ENCODE measurements at places on chromosomes 12 and 14.

GRCh38 chr14:105153739-105154475 is 14.7 kb downstream of the JAG2 start:
- DNase-seq: no peak

GRCh38 chr12:25352083-25352918 is 101.6 kb upstream of the KRAS start:
- no peak for DNase-seq

DNA sequence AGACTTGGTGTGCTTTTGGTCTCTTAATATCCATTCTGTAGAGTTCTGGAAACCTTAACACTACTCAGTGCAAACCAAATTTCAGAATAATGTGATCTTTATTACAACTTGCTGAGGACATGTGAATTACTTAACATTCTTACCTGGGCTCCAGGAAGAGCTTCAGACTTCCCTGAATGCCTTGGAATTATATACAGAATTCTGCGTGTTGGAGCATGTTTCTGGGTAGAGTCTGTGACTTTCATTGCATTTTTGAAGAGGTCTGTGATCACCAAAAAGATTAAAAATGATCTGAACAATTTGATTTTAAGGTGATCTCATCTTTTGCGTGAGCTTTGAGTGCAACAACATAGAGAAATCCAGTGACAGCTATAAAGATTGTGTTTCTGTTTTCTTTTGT is 35.4 kb downstream of the ZDHHC17 start:
- no peak for DNase-seq

GRCh38 chr14:68791902-68792677 is 777 bp downstream of the ZFP36L1 start:
- no peak for DNase-seq

DNA sequence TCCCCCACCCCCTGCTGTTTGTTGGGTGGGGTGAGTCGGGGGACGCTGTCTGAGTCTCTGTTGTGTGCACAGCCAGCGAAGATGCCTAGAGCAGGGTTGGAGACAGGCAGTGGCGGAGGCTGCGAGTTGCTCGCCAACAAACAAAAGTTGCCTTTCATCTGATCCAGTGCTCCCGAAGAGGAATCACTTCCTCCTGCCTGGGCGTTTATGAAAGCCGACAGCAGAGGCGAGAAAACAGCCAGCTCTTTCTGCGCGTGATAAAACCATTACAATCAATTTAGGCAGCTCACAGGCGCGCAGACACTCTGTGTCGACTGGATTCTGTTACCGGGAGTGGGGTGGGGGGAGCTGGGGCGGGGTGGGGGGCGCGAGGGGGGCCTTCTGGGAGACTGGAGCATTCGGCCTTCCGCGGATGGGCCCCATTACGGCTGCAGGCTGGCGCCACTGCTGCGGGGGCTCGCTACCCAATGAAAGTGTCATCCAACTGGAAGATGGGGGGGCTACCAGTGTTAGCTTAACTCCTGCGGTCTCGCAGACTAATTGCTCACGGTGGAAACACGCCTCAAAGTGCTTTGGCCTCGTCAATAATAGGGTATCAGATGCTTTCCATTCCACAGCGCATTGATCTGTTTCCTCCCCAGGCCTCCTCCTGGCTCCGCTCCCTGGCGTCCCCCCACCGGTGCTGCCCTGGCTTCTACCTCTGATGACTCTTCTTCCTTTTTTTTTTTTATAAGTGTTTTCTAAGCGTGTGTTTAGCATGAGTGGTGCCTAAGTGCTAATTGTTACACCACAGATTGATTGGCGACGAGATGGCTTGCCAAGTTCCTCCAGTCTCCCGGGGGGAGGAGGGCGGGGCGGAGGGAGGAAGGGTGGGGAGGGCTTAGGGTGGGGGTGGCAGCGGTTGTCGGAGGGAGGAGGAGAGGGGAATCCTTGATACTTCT is 678.4 kb downstream of the MED13L start:
- no peak for DNase-seq

- no peak for DNase-seq
Observed at GRCh38 chr12:125259178-125259867, 194.1 kb downstream of the AACS start.

GRCh38 chr14:87102811-87103378 is 890.1 kb downstream of the GALC start:
- DNase-seq: no peak

DNA sequence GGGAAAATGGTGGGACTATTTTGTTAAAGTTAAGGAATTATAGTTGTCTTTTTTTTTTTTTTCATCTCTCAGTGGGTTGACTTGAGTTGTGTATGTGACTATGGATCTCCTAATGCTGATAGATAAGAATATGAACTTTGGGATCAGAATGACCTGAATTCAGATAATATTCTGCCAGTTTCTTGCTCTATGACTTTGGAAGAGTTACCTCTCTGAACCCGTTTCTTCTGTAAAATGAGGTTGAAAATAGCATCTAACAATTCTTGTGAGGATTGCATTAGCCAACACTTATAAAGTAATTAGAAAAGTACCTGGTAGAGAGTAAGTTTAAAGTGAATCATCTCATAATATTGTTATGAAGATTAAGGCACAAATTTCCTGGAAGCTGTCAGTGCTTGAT is 18.4 kb downstream of the EID3 start:
- DNase-seq: no peak

DNA sequence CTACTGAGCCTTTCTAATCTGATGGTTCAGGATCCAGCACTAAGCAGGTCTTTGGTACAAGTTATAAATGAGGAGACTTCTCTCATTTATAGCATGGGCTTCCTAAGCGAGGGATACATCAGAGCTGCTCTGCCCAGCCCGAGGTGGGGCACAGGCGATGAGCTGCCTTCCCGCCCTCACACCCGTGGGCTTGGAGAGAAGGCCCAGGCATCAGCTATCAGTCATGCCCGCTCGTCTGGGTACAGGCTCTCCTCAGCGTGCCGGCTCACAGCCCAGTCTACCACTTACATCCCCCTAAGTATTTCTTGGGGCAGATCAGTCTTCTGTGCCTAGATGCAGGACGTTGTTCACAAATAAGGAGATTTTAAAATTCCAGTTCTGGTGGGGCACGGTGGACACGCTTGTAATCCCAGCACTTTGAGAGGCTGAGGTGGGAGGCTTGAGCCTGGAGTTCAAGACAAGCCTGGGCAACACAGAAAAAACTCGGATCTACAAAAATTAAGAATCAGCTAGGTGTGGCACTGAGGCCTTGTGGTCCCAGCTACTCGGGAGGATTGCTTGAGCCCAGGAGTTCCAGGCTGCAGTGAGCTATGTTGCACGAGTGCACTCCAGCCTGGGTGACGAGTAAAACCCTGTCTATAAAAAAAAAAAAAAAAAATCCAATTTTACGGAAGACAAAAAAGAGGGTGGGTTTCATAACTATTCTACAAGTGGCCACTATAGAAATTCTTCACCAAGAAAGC is 57.0 kb downstream of the CCDC88C start:
- no peak for DNase-seq

GRCh38 chr14:105876829-105877228 is 350.4 kb downstream of the TMEM121 start:
- DNase-seq: no peak

DNA sequence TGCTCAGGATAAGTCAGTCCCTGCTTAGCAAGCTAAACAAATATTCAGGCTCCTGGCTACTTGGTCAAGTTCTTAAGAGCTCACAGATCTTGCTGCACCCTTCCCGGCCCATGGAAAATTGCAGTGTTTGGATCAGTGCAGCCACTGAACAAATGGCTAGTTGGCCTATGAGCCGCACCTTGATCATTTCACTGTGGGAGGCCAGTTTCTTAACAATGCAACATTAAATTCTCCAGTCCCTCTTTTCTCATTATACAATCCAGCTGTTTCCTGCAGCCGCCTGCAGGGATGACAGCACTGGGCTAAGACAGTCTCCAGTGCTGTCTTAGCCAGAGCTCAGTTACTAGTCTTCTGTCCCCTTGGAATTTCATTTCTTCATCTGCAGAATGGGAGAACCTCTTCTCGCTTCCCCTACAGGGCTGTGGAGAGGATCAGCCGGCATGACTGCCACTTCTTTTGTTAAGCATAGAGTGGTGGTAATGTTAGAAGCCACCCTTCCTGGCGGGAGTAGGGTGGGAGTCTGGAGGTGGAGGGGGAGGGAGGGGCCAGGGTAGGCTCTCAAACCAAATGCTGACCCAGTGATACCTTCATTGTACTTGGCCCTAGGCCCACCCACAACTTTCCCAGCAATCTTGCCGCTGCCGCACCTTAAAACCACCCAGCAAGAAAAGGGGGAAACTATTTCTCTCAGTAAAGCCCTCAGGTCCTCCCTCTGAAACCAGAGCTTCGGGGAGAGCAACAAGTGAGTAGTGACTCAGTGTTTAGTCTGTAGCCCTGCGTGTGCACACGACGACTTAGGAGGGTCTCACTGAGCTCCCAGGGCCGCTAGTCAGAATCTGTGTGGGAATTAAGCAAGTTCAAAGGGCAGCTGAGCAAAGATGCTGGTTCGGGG is 145.7 kb downstream of the NUAK1 start:
- DNase-seq: no peak

GRCh38 chr14:80054020-80054419 is 157.3 kb downstream of the DIO2 start:
- DNase-seq: no peak

DNA sequence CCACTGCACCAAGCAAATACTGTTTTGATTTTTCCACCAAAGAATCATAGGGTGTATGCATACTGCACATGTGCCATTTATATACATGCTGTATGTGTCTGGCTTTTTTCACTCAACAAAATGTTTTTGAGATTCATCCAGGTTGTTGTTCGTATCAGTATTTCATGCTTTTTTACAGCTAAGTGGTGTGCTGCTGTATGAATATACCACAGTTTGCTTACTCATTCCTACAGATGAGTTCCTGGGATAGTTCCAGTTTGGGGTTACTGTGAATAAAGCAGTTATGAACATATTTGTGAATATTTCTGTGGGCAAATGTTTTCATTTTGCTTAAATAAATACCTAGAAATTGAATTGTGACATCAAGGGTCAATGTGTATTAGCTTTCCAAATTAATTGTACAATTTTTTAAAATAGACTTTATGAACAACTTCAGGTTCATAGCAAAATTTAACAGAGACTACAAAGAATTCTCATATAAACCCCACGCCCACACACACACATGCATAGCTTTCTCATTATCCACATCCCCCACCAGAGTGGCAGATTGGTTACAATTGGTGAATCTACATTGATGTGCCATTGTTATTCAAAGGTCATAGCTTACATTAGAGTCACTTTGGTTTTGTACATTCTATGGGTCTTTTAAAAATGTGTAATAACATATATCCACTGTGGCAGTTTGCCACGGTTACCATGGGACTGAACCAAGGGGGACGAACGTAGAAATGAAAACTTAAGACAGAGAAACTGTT is 6.9 kb upstream of the KRT6A start:
- DNase-seq: no peak

- DNase-seq: no peak
Observed at GRCh38 chr12:119412306-119412705, 77.8 kb downstream of the CCDC60 start.

DNA sequence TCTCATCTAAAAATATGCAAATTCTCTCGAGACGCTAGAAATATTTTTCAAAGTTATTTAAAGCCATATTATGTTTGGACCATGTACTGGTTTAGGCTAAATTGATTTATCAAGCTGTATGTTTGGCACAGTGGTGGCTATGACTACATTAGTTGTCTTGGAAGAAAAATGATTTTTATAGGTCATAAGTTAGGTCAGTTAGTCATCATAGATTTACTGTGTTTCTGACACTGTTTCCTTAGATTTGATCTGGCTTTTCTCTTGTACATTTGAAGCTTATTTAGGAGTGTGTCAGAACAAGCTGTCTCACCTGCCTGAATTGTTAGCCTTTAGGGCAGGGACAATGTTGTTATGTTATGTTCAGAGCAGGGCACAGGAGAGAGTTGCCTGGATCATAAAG is 161.1 kb upstream of the FBXO33 start:
- no peak for DNase-seq

- no peak for DNase-seq
Observed at GRCh38 chr12:91367234-91367849, 184.7 kb upstream of the DCN start.

- no peak for DNase-seq
Observed at GRCh38 chr14:99023371-99023770, 248.6 kb downstream of the BCL11B start.

DNA sequence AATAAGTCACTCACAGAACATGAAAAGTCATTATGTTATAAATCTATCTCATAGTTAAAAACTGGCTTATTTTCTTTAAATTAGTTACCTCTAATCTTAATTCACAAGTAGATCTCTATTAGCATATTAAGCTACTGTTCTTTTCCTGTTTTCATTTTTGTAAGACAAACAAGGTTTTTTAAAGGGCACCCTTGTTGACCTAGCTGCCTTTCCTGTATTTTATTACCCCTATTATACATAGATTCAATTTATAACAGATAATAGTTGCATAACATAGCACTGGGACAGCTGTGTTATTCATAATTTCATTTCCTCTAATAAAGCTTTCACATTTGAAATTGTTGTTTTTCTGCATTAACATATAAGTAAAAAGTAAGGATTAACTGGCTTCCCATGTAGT is 1500.7 kb upstream of the FLRT2 start:
- DNase-seq: no peak

- no peak for DNase-seq
Observed at GRCh38 chr12:18470251-18470650, 208.9 kb downstream of the PIK3C2G start.

DNA sequence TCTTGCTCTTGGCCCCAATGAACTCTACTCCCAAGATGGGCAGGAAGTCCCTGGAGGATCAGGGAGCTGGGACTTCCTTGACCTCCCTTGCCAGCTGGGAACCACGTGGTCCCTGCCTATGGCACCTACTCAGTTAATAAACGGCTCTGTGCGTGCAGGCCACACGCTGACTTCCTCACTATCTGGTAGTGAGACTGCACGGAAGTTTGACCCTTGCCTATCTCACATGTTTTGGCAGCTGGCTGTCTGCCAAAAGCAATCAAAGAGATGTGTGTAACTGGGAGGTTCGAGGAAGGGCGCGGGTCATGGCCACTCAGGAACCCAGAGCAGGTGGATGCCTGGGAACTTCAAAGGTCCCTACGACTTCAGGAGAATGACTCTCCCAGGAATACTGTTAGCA is 57.9 kb downstream of the RFLNA start:
- no peak for DNase-seq

DNA sequence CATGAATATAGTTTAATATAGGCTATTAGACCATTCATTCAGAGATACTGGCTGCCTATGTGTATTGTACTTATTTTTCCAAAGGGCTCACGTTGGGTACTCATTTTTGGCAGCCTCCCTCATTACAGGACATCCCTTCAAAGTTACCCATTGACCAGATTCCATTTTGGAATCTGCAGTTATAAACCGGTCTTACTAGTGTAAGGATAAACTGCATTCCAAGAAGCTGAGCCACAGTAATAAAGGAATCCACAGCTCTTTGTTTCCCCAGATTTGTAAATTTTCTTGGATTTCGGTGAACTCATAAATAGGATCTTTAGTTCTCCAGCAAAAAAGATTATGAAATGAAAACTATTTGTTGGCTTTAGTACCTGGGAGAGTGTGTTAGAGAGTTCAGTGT is 18.9 kb upstream of the CFL2 start:
- no peak for DNase-seq

GRCh38 chr12:115709540-115710011 is 567.9 kb downstream of the MED13L start:
- no peak for DNase-seq
